ENCODE measurements at places on chromosomes 12 and 14. TPM values are rescaled to one million over a fixed set of nuclear protein-coding genes. Genes with fewer than 3 reads are reported as not detected.
A peak's percentile ranks its signal among the peaks of the same experiment; 100 is the strongest.

KLRC1 gene
- polyA plus RNA-seq: 0.65 TPM

NRL gene
- 3.2 TPM for polyA plus RNA-seq

LRFN5 gene
- polyA plus RNA-seq: 10.8 TPM

GRCh38 chr14:89179891-89180404, 237.1 kb downstream of the FOXN3 start:
- DNase-seq: no peak

DNA sequence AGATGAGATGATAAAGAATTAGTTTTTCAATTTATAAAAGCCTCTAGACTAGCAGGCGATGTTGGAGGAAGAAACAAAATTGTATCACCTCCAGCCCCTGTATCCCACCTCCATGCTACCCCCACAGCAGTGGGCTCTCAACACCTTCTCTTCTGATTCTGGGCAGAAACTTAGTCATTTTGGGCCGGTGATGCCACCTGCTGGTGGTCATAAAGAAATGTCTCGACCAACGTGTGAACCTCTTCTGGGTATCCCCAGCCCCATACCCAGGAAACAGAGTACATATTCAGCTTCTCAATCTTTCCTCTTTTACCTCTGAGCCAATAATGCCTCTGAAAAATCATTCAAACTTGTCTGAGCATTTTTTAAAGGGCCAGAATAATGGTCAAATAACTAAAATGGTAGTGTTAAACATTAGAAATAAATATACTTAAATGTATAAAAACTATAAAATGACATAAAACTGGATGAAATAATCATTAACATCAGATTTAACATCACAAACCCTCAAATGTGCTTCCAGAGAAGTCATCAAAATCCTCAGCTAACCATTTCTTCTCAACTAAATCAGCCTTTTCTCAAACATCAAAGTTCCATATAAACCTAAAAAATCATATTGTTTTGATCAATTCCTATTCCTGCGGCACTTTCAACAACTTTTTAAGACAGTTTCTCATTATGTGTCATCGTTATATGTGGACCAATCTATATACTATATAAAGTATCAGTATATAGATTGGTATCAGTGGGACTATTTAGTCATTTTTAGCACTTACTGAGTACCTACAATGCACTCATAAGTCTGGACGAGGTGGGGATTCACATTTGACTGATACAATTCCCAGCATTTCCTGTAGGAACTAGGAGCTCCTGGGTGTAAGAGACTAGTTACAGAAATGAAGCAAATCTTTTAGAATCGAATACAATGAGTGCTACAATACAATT, 69.4 kb downstream of the ATXN2 start:
- DNase-seq: peak; percentile 9

DNA sequence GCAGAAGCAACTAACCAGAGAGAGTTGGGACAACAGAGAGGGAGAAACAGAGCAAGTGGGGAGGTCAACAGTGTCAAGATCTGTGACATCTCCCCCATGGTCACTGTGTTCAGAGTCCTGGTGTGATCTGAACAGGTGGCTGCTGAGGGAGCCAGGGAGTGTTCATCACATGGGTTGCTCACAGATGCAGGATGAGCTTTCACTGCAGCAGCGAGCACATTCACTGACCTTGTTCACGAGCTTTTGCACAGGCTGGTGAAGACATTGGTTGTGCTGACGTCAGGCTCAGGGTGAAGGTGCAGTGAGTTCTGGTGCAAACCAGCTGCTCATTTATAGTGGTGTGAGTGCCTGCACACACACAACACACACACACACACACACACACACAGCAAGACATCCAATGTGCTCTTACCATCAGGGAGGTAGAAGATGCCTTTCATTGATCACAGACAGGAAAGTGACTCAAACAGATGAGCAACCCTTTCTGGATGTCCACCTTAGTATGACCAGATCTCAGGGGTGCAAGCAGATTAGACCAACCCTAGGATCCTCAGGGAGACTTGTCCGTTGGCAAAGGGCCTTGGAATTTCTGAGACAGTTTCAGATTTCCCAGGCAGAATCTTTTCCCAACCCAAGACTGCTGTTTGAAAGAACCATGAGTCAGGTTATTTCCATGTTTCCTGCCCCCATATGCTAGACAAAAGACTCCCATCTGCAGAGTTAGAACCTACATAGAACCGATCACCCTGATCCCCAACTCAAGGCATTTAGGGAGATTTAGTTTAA, 44.3 kb upstream of the OR10AD1 start:
- DNase-seq: no peak

DNA sequence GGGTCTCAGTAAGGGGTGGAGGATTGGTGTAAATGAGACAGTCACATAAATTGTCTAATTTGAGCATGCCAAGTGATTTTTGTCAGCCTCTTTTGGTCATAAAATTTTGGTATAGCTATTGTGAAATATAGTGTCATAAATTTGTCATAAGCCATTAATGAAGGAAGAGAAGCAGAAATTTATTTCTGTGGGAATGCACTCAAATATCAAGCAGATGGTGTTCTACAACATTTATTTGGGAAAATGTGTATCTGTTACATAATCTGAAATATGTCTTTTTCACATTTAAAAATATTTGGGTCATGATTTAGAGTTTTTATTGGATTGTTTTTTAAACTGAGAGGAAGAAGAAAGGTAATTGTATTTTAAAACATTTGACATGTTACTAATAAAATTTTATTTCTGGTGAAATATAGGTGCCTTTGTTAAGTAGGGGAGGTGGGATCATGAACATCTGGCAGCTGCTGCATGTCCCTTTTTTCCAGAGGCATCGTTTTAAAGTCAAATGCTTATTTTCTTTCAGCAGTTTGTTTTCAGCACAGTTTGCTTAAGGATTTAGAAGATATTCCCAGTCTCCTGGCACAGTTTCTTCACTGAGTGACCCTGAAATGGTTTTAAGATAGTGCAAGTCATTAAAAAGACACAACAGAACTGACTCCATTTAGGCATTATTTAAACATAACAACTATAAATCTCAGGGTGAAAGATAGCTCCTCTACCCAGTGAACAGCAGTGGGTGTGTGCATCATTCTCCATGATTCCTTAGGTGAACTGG, 371.7 kb downstream of the SNAPC1 start:
- no peak for DNase-seq

DNA sequence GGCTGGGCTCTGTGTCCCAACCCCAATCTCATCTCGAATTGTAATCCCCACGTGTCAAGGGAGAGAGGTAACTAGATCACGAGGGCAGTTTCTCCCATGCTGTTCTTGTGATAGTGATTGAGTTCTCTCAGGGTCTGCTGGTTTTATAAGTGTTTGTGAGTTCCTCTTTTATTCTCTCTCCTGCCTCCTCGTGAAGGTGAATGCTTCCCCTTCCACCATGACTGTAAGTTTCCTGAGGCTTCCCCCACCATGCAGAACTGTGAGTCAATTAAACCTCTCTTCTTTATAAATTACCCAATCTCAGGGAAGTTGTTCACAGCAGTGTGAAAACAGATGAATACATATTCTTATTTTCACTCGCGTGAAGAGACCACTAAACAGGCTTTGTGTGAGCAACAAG, 148.2 kb downstream of the TMEM30B start:
- DNase-seq: no peak

GRCh38 chr14:68815298-68816182, 22.7 kb upstream of the ZFP36L1 start:
- DNase-seq: no peak

- DNase-seq: no peak
Measured at GRCh38 chr12:40819436-40820108, 127.3 kb downstream of the CNTN1 start.

GRCh38 chr14:20327005-20327869, 5.8 kb downstream of the CCNB1IP1 start:
- DNase-seq: no peak

- DNase-seq: peak; percentile 26
Measured at GRCh38 chr12:90745211-90745610, 209.8 kb downstream of the CCER1 start.

GRCh38 chr14:102849526-102850379, 72.5 kb downstream of the TRAF3 start:
- no peak for DNase-seq

- no peak for DNase-seq
Measured at GRCh38 chr12:104223712-104224111, 8.1 kb downstream of the TXNRD1 start.

- DNase-seq: no peak
Measured at GRCh38 chr14:104433401-104434213, 146.0 kb upstream of the C14orf180 start.
